Ascending aorta (tissue), 2 donors: ENCODE measurements at places on chromosomes 7 and 10. TPM values are rescaled to one million over a fixed set of nuclear protein-coding genes. Genes with fewer than 3 reads are reported as not detected.
A peak's percentile ranks its signal among the peaks of the same experiment; 100 is the strongest.

DNA sequence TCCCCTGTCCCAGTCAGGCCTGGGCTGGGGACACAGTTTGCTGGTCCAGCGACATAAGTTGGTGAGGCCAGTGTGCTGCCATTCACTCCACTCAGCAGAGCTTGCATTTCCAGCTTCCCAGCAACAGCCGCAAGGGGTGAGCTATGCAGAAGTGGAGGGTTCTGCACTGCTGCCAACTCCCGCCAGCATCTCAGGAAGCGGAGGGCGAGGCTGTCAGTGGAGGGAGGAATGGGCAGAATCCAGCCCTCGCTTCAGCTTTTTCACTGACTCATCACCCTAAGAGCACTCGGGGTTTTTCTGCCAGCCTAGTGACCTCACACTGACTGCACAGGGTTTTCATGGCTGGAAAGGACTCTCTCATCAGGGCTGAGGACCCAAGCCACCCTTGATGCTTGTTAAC is 625.1 kb upstream of the MKI67 start:
- no peak for DNase-seq

DNA sequence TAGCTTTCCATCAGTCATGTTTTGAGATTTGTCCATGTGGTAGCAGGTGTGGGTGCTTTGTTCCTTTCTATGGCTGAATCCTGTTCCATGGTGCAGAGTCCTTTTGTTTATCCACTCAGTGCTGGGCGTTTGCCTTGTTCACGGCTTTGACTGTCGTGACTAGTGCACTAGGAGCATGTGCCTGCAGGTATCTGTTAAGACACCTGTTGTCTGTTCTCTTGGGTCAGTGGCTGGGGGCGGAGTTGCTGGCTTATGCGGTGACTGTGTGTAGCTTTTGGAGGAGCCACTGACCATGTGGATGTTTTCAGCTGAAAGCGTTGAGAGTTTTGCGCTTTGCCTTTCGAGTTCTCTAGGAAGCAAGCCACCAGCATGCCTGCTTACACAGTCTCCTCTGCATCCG is 573.1 kb upstream of the FOXK1 start:
- no peak for DNase-seq

DNA sequence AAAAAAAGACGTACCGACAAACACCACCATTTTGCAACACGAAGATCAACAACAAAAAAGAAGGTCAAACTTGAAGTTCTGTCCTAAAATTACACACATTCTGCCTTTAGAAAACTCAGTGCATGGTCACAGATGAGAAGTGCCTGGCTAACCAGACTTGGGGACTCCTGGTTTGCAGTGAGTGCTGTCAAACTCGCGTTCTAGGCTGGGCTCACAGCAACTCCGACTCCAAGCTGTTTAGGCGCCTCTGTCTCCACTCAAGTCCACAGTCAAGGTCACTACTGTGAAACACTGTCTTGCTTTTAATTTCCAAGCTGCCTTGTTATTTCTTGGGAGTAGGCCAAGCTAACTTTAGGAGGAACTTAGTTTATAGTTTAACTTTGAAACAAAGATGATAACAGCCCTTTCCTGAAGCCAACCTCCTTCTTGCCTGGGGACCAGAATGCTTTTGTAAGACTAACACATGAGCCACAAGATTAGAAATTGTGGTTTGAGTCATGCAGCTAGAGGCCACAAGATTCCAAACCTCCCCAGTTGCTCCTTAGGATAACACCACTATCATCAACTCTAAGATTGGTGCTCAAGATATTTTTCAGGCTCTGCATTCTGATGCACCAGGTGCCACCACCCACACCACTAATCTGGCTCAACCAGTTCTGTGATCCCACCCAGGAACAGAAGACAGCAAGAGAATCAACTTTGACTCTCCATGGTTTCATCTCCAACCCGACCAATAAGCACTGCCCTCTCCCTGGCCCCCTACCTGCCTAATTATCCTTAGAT is 1.1 kb upstream of the DNAAF5 start:
- DNase-seq: no peak

- no peak for DNase-seq
Measured at GRCh38 chr10:67788028-67788886, 49.7 kb downstream of the DNAJC12 start.

DNA sequence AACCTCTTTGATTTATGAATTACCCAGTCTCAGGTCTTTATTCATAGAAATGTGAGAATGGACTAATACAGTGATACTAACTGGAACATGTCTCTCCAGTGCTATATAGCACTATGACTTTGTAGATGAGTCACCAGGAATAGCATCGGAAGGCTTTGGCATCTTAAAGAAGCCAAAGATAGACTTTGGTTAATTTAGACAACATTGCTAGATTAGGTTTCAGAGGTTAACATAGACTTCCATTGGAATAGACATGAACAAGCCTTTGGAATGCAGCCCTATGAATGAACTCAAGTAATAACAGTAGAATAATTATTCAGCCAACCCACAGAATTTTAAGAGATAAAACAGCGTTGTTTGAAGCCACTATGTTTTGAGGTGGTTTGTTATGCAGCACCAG is 169.2 kb downstream of the HGF start:
- no peak for DNase-seq

- DNase-seq: peak; percentile 54
Measured at GRCh38 chr10:86085136-86085535, 281.5 kb downstream of the GRID1 start.

GRCh38 chr10:29078919-29079318 is 210.0 kb upstream of the LYZL1 start:
- DNase-seq: no peak

DNA sequence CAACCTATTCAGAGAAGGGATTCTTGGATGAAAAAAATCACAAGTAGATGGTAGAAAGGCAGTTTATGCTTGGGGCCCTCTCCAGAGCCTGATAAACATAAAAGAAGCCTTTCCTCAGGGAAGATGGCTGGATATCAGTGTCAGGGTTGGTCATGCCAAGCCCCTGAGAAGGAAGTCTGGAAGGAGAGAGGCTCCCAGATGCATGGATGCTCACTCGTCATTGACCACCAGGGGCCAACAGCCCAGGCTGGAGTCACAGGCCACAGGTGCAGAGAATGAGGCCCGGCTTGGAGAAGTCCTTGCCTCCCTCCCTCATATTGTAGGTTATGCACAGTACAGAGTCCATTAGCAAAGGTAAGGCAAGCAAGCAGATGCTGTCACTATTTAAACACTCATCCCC is 506.7 kb downstream of the GRID1 start:
- DNase-seq: no peak

DNA sequence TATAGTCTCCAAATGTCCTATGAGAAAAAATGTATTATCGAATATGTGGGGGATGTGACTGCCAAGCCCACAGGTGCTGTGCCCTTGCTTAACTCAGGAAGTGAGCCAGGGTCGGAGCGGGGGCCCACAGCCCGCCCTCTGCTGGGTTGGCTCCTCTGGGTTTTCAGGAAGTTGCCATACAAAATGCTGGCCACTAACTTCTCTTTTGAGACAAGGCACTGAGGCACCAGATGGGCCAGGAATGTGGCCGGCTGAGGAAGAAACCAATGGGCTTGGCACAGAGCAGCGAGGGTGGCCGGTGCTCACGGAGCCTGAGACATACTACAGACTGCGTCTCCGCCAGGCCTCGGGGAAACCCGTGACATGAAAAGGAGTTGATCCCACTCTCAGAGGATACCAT is 58.9 kb downstream of the FAM53B start:
- DNase-seq: no peak

- no peak for DNase-seq
Measured at GRCh38 chr10:44993226-44993921, 7.3 kb upstream of the ZNF22 start.

GRCh38 chr10:51651063-51651462 is 48.3 kb downstream of the CSTF2T start:
- no peak for DNase-seq

DNA sequence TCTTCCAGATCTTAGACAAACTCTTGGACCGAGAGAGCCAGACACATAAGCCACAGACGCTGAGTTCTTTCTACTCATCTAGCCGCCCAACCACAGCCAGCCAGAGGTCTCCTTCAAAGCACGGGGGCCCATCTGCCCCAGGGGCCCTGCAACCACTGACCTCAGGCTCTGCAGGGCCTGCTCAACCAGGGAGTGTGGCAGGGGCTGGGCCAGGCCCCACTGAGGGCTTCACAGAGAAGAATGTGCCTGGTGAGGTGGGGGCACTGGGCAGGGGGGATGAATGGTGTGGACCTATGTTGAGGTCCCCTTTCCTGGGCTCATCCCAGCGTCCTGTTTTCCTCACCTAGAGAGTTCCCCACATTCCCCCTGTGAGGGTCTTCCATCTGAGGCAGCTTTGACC is 11.4 kb downstream of the ZSWIM8 start:
- no peak for DNase-seq

GRCh38 chr7:15989194-15989593 is 302.7 kb upstream of the MEOX2 start:
- DNase-seq: no peak

- DNase-seq: peak; percentile 95
Measured at GRCh38 chr10:73965890-73966768, 31.8 kb upstream of the VCL start.

GRCh38 chr7:7895004-7895650 is 73.5 kb upstream of the GLCCI1 start:
- DNase-seq: no peak

DNA sequence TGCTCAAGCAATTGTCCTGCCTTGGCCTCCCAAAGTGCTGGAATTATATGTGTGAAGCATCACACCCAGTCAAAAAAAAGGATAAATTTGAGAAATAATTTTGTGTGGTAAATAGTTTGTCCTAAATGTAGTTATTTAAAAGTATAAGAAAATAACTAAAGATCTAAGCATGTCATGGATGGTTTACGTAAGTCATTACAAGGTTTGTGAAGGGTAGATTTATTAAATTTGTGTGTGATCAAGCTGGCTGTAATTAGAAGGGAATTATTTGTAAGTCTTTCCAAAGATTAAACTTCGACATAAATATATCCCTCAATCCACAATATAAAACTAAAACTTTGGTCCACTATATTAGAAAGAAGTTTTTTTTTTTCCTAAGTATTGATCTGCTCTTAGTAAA is 28.6 kb downstream of the ORC5 start:
- DNase-seq: no peak

Gene BTRC
- 0.96 TPM for total RNA-seq

Gene TMEM270
- total RNA-seq: not detected

Gene TBXAS1
- total RNA-seq: 3.8 TPM

Gene MEOX2
- 35.0 TPM for total RNA-seq

Gene EPO
- total RNA-seq: not detected

Gene OR2A7
- total RNA-seq: 4.9 TPM

Gene RBM20
- total RNA-seq: 4.8 TPM
